Suppressor macrophage treated with lipopolysaccharide for 1 hour (primary cell): ENCODE measurements at places on chromosomes 16 and 17.

GRCh38 chr16:25051406-25052150, 36.4 kb upstream of the ARHGAP17 start:
- peak; percentile 88 for DNase-seq

- no peak for DNase-seq
These were observed 44.9 kb downstream of the SLC47A1 start for GRCh38 chr17:19578545-19578944.

DNA sequence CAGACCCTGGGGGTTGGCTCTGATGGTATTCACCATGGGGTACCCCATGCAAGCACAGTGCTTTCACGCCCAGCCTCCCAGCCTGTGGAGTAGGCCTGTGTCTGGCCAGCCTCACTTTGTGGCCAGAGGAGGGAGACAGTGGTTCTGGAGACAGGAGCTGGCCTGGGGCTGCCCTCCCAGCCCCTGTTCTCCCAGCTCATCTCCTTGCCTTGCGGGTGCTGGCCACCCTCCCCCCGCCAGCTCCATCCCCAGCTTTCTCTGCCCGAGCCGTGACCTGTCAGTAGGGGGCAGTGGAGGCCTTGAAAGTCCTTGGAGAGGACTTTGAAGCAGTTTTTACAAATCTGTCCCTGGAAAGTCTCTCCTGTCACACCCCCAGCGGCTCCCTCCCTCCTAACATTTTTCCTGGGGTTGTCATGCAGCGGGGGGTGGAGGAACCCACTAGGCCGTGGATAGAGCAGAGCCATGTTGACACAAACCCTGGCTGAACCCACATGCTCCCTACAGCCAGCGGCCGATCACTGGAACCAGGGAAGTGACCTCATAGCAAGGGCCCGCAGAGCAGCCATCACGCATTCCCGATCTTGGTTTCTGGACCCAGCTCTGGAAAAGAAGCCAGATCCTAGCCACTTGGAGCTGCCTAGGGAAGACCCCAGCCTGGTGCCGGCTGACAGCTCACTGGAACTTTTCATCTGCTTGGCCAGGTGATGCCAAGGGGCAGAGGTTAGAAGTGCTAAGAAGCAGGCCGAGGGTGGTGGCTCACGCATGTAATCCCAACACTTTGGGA, 289.4 kb downstream of the SEC14L1 start:
- peak; percentile 90 for DNase-seq

GRCh38 chr17:57379237-57379894, 123.0 kb downstream of the MSI2 start:
- DNase-seq = no peak

DNA sequence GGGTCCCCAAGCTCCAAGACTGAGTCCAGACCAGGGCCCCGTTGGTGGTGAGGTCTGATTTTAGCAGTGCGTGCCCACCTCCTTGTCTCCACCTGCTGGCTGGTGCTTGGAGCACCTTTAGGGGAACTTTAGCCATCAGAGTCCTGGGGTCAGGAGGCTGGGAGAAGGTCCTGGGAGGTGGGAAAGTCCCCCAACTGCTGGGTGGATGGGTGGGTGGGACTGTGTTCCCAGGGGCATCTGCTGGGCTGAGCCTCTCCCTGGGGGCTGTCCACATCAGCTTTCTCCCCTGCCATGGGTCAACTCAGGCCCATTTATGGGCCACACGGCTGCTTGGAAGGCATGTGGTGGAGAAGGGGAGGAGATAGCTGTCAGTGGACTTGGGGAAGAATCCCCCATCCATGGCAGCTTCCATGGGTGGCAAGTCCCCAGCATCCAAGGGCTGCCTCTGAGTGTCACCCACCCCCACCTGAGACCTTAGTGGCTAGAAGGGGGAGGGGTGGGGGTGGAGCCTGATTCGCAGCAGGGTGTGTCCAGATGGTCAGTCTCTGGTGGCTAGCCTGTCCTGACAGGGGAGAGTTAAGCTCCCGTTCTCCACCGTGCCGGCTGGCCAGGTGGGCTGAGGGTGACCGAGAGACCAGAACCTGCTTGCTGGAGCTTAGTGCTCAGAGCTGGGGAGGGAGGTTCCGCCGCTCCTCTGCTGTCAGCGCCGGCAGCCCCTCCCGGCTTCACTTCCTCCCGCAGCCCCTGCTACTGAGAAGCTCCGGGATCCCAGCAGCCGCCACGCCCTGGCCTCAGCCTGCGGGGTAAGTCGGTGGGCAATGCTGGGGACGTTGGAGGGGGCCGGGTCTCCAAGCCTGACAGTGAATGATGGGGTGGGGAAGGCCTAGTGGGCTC, at the start of gene TRPV2:
Gene TRPV2, plus strand, starts transcription at position 541 of the 894 bp plus-strand sequence. CDS start 2,098 bp downstream, outside the sequence.
- DNase-seq = peak; percentile 56

DNA sequence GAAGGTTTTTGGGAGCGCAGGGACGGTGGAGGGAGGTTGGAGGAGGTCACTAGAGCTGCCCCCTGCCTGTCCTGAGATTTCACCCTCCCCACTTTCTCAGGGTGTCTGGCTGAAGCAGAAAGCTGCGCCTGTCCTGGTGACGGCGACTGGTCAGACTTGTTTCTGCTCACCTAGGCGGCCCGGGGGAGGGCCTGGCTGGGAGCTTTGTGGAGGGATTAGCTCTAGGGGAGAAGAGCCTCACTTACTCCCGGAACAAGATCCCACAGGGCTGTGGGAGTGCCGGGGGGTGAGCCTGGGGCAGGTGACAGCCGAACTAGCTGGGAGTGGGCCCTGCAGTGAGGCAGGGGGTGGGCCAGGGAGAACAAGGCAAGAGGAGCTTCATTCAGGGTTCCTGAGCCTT, 11.5 kb downstream of the NHERF1 start:
- DNase-seq = no peak
